ENCODE measurements at places on chromosomes 16 and 17.

DNA sequence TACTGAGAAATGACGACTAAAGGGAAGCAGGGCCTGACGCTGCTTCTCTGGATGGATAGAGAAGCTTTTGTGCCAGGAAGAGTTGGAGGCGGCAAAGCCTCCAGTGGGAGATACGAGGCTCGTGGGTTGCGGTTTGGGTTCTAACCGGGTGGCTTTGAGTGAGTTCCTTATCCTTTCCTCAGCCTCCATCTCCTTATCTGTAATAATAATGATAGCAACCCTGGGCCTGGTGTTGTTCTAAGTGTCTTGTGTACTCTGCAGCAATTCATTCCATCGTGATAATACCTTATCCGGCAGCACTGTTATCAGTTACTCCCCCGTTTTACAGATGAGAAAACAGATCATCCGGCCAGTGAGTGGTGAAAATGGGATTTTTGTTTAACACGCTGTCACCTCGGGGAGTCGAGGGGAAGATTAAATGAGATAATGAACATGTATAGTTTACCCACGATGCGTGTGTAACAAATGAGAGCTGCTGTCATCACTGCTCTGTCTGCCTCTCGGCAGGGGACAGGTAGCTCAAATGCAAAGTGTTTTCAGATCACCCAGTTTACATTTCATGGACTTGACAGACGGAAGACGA is 52.0 kb upstream of the LHX1 start:
- no peak for DNase-seq

DNA sequence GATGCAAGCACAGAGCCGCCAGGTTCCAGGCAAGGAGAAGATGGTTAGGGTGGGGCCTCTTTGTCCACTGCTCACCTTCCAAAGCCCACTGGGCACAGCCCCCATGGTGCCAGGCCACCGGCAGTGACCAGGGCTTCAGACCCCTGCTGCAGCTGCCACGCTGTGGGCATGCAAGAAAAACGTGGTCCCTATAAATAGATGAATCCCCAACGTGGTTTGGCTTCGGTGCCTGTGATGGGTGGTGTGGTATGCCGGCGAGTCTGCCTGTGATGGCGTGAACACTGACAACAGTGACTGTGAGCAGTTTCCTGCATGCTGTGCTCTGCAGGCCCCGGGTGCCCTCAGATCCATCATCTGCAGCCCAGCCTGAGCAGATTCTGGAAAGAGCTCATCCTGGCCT is 36.6 kb downstream of the RAB11FIP4 start:
- DNase-seq: no peak

DNA sequence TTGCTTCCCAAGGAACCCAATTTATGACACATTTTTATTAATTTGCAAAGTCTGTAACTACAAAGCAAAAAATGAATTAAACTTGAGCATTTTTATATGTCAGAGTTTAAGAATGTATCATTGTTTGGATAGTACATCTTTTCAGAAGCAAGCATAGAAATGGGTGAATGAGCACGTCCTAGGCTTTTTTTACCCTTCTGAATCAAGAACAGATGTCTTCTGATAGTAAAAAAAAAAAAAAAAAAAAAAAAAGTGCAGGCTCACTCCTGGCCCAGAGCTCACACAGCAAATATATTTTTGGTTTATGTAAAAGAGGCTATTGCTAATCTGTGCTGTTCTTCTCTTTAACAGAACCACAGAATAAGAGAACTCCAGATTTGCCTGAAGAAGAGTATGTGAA is 6.3 kb downstream of the TERF2IP start:
- no peak for DNase-seq

DNA sequence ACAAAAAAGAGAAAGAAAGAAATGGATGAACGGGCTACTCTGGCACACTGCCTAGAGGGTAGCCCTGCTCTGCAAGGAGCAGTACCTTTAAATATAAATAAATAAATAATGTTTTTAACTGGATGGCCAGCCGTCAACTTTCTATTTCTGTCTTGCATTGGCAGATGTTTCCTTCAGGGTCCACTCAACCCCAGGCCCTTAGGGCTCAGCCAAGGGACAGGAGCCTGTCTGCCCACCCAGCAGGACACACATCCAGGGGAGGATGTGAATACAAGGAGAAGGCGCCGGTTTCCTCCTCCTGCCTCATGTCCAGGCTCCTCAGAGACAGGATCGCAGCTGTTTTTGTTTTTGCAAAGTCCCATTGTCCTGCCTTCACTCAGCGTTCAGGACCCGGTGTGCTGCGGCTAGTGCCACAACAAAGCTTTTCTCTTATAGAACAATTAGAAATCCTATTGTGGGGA is 22.6 kb downstream of the TTYH2 start:
- DNase-seq: no peak

GRCh38 chr17:77493238-77493820 is 352.6 kb downstream of the SEC14L1 start:
- DNase-seq: no peak

- no peak for DNase-seq
Measured at GRCh38 chr16:69241926-69242325, 55.0 kb downstream of the SNTB2 start.

DNA sequence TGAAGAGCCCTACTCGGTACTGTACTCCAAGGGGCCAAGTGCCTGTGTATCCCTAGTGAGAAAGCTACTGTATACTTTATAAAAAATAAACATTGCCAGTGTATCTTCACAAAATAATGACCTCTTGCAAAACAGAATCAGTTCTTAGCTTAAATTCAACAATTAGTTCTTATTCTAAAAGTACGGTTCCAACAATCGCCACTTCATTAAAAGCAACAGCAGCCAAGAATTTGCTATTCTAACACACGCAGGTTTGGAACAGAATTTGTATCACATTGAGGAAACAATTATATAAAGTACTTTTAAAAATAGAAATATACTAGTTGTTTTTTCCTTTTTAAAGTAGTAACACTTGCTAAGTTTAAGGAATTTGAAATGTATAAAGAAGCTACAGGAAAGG is 48.5 kb downstream of the CEP95 start:
- DNase-seq: no peak

- no peak for DNase-seq
Measured at GRCh38 chr16:80794071-80794470, 10.3 kb downstream of the CDYL2 start.

Measured in CD4-positive, alpha-beta T cell treated with Interleukin-10 for 1 hour (primary cell).